ENCODE measurements at places on chromosomes 4 and X.

DNA sequence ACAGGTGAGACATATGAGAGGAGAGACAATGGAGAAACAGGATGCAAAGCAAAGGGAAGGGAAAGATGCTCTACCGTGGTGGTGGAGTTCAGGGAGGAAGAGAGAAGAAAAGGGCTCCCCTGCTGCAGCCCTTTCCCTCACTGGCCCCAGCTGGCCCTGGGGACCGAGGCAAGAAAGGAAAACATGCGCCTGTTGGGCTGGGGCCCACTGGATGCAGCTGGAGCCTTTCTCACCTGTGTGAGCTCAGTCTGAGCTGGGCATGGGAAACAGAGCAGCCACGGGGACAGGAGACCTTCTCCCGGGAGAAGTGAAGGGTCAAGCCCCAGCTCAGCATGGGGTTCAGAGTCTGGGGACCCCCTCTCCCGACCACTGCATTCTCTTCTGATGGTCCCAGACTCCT is 11.9 kb downstream of the NXF3 start:
- DNase-seq, result no peak

GRCh38 chr4:32119907-32120306 is 1399.7 kb downstream of the PCDH7 start:
- no peak for DNase-seq

GRCh38 chrX:64642482-64642881 is 247.2 kb upstream of the MTMR8 start:
- no peak for DNase-seq

DNA sequence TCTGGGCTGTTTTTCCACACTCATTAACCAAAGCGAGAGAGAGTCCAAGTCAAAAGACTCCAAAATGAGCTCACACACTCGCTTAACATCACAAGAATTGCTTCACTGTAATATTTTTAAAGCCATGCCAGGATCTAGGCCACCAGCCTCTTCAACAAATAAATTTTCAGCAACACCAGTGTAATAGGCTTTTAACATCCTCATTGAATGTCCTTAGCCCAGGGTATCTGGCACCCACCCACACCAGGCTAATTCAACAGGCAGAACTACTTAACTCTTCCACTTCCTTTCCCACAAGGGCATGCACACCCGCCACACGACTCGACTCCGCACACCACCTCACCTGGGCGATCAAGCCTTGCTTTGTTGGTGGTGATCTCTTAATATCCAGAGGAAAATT is 34.2 kb downstream of the FAT1 start:
- DNase-seq, result no peak

DNA sequence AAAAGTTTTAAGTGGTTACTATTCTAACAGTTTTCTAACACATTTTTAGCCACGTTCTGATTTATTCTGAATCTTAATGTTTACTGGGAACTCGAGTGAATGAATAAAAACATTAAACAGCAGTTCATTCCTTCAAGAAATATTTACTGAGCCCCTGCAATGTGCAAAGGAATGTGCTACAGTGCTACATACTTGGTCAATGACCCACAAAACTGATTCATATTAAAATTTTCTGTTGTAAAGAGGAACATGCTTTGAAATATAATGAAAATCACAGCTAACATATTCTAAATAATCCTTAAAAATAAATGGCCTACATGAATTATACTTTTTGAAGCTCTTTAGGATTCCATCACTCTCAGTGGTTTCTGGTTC is 78.7 kb downstream of the ARAP2 start:
- no peak for DNase-seq

DNA sequence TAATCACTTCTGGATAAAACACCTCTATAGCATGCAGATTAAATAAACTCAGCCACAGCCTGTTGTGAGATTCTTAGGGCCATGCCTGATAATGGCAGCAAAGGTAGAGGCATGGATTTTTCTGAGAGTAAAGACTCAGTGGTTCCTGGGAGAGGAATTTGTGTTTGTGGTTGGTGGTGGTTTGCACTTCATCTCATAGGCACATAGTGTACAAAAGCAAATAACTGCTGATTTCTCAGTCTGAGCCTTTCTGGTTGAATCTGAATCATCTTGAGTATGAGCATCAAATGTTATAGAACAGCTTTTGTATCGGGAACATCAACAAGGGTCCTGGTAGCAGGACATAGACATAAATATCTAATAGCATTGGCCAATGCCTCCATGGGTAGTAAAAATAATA is 274.3 kb downstream of the FRMPD4 start:
- no peak for DNase-seq

GRCh38 chr4:128684016-128684415 is 125.5 kb upstream of the JADE1 start:
- DNase-seq, result no peak

DNA sequence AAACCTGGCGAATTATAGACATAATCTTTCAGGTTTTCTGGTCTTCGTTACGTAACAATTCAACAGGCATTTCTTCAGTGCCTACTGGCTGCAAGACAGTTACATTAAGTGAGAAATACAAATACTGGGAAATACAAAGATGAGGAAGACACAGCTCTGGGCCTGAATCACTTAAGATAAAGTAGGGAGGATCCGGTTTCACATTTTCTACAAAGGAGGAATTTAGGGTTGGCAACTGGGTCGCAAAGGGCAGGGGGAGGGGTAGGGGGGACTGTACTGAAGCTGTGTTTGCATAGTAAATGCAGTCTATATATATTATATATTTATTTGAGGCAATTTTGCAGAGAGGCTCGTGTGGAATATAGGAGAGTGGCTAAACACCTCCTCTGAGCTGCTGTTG is 107.4 kb downstream of the MAML3 start:
- DNase-seq, result no peak

- DNase-seq, result no peak
These were observed 218.9 kb downstream of the MID1IP1 start for GRCh38 chrX:39020051-39020669.

DNA sequence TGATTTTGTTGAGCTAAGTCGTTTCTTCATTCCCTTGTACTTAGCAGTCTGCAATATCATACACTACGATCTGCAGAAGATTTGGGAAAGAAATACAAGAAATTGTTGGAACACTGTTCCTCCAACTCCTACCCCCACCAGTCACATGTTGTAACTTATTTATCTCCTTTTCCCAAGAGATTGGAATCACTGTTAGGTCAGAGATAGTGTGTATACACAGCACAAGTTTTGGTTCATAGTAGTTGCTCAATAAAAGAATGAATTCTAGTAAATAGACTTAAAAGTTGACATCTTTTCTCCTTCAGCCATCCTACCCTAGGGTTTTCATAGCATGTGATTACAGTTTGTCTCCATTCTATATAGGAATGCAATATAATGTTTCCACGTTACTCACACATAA is 68.8 kb downstream of the ARFIP1 start:
- no peak for DNase-seq

- DNase-seq, result no peak
These were observed 721 bp downstream of the FAM184B start for GRCh38 chr4:17780501-17781299.

- no peak for DNase-seq
These were observed 76.2 kb upstream of the CD99 start for GRCh38 chrX:2614911-2615310.

DNA sequence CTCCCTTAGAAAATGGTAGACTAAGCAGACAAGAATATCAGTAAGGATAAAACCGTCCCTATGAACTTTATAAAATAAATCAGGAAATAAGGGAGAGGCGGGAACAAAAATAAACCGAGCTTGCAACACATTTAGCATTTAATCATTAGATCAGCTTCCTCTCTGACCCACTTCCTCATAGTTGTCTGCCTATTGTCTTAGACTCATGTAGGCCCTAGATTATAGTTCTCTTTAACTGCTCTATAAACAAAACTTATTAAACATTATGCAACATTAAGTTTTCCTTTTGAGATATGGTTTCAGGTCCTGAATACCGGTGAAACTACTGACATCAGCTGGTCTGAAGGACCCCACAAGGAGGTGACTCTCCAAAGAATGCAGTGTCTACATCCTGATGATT is 15.8 kb upstream of the SRD5A3 start:
- no peak for DNase-seq

DNA sequence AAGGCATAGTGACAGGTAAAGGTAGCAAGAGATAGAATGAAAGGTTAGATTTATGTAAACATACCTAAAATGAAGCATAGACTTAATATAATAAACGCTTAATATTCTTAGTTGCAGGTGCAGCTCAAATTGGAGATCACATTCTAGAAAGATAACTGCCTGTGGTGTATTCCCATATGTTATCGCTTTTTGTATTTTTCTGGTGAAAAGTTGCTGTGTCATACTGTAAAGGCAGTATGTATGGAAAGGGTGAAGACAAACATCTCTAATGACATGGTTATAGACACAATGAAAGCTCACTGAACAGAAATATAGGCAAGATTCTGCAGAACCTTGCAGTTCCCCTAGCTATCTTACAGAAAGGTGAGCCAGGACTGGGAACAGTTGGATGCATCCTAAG is 240.3 kb downstream of the DCLK2 start:
- no peak for DNase-seq

GRCh38 chrX:37685381-37686359 is at the start of gene XK:
Gene XK (plus strand): TSS chrX:37685791. CDS start chrX:37685962, 171 bp downstream.
- peak; percentile 6 for DNase-seq

GRCh38 chr4:6753103-6753560 is 29.4 kb upstream of the KIAA0232 start:
- DNase-seq, result no peak

GRCh38 chr4:140408974-140409373 is 18.5 kb downstream of the CLGN start:
- no peak for DNase-seq

DNA sequence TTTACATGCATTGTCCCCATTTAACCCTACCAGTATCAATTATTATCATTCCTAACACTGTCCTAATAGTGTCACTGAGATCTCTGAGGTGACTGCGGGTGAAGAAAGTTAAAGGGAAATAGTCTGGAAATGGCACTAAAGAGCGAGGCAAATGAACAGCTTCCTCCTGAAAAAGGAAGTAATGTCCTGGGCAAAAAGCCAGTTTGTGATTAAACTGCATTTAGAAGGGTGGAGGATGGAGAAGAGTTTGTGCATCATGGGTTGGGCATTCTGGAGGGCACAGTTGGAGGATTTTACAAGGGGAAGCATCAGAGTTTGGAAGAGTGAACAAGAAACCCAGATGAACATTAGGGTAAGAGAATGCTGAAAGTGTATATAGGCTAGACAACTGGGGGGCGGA is 60.5 kb upstream of the SLC25A4 start:
- DNase-seq, result no peak

DNA sequence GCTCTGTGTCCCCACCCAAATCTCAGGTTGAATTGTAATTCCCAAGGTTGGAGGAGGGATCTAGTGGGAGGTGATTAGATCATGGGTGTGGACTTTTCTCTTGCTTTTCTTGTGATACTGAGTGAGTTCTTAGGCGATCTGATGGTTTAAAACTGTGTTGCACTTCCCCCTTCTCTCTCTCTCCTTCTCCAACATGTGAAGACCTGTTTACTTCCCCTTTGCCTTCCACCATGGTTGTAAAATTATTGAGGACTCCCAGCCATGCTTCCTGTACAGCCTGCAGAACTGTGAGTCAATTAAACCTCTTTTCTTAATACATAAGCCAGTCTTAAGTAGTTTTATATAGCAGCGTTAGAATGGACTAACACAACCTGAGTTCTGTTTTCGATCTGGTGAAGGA is 738.2 kb downstream of the ARAP2 start:
- no peak for DNase-seq

DNA sequence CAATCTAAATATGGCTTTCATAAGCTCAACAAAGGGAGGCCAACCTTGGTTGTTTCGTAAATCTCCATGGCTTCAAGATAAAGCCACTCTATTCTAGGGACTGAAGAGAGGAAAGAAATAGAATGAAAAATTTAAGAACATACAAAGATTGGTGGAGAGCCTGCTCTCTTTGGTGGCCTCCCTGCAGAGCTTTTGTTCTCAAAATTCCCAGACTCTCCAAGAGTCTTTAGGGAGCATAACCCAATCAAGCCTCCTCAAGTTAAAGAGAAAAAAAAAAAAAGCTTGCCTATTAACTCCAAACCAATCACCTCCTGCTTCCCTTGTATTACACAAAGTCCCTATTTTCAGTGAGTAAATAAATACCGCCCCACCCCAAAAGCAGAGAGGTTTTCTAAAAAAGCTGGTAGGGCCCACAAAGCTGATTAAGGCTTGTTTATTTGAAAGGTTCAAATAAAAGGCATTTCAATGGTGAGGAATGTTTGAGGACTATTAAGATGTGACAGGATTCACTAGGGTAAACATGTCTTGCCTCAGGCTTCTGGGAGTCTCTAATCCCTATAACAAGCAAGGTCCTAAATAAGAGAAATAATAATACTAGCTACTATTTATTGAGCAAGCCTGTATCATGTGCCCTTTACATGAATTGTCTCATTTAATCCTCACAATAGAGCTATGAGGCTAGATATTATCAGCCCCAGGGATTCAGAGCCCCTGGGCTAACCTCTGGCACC is 71.6 kb downstream of the GPC3 start:
- no peak for DNase-seq

DNA sequence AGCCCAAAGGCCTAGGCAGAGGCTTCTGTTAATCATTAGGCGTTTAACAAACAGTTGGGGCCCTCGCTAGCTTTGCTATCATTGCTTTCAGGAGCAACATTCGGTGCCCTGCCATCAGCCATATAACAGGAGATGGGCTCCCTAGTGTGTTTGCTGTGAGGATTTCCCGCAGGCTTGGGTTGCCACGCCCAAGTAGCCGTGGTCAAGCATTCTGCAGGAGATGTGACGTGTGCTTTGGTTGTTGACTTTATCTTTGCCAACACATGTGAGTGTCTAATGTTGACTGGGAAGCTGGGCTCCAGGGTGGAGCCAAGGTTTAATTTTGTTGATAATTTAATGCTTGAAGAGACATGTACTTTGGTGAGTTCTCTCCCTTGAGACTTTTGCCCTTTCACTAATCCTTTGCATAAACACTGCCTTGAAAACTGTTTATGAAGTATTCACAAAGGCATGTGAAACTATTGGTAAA is 184.6 kb upstream of the KIT start:
- DNase-seq, result no peak

- DNase-seq, result no peak
These were observed 14.8 kb downstream of the TIGD2 start for GRCh38 chr4:89125901-89126782.

- no peak for DNase-seq
These were observed 3.0 kb downstream of the ANK2 start for GRCh38 chr4:113052379-113052951.

- DNase-seq, result no peak
These were observed 156.8 kb upstream of the LEF1 start for GRCh38 chr4:108325561-108325960.

Measured in GM12892 (cell line).